Spinal cord (tissue), 10 donors: ENCODE measurements at places on chromosomes 6 and 20. TPM values are rescaled to one million over a fixed set of nuclear protein-coding genes. Genes with fewer than 3 reads are reported as not detected.

GRCh38 chr20:61407561-61407960 is 155.5 kb downstream of the CDH4 start:
- DNase-seq: no peak
- peaks cover 2% of the 10 kb centered on the region for H3K36me3 ChIP-seq
- H3K4me3 ChIP-seq: no peak overlapping the region
- H3K27ac ChIP-seq: no peak overlapping the region
- H3K4me1 ChIP-seq: no peaks in the 10 kb centered on the region

DNA sequence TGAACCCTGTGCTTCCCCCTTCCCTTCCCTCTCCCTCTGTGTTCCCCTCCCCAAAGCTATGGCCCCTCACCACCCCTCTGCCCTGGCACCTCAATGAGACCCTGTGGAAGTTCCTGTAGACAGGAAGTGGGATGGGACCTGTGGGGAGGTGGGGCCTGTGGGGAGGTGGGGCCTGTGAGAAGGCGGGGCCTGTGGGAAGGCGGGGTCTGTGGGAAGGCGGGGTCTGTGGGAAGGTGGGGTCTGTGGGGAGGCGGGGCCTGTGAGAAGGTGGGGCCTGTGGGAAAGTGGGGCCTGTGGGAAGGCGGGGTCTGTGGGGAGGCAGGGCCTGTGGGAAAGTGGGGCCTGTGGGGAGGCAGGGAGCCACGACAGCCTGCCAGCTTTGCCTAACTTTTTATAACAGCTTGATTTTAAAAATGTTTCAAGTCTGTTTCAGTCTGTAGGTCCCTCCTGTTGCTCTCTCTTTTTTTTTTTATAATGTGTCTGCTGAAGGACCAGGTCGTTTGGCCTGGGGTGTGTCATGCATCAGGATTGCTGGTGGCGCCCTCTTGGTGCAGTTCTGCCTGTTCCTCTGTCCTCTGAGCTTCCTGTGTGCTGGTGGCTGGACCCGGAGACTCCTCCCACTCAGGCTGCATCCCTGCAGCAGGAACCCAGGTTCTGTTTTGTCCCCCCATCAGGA is 70.5 kb upstream of the SLCO4A1 start:
- H3K27ac ChIP-seq: no peak overlapping the region
- H3K36me3 ChIP-seq: no peaks in the 10 kb centered on the region
- H3K4me1 ChIP-seq: peaks cover 12% of the 10 kb centered on the region
- DNase-seq: no peak
- H3K27me3 ChIP-seq: peaks cover 4% of the 10 kb centered on the region
- no peak overlapping the region for H3K4me3 ChIP-seq

- no peaks in the 10 kb centered on the region for H3K27me3 ChIP-seq
- no peak for DNase-seq
- no peaks in the 10 kb centered on the region for H3K36me3 ChIP-seq
- H3K4me3 ChIP-seq: no peak overlapping the region
These were observed 179.0 kb downstream of the BCAS1 start for GRCh38 chr20:53891306-53891894.

- H3K27me3 ChIP-seq: peaks cover 5% of the 10 kb centered on the region
- no peak overlapping the region for H3K4me3 ChIP-seq
- peaks cover 90% of the 10 kb centered on the region for H3K4me1 ChIP-seq
- H3K27ac ChIP-seq: peak overlapping the region; percentile 40
These were observed 2.9 kb downstream of the LAMA5 start for GRCh38 chr20:62363920-62364851.

DNA sequence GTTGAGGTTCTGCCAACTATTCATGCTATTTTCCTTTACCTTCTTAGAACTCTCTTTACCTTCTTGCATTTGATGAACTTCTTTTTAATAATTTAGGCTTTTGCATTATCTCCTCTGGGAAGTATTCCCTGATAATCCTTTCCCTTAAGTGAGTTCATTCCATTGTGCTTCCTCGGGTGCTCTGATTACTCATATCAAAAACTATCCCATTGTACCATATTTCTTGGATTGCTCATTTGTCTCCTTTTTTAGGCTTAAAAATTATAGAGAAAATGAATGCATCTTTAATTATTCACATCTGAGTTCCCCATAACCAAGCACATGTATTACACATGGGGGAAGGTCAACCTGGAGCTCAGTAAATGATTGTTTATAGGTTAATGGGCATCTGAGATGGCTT is 2.5 kb downstream of the CALHM4 start:
- H3K4me1 ChIP-seq: no peaks in the 10 kb centered on the region
- no peak overlapping the region for H3K4me3 ChIP-seq
- H3K27ac ChIP-seq: no peak overlapping the region
- H3K36me3 ChIP-seq: no peaks in the 10 kb centered on the region
- DNase-seq: no peak
- H3K27me3 ChIP-seq: no peaks in the 10 kb centered on the region

- DNase-seq: no peak
- H3K36me3 ChIP-seq: no peaks in the 10 kb centered on the region
- no peak overlapping the region for H3K4me3 ChIP-seq
- no peaks in the 10 kb centered on the region for H3K27me3 ChIP-seq
- no peak overlapping the region for H3K27ac ChIP-seq
These were observed 126.0 kb upstream of the KCNG1 start for GRCh38 chr20:51148941-51149340.

DNA sequence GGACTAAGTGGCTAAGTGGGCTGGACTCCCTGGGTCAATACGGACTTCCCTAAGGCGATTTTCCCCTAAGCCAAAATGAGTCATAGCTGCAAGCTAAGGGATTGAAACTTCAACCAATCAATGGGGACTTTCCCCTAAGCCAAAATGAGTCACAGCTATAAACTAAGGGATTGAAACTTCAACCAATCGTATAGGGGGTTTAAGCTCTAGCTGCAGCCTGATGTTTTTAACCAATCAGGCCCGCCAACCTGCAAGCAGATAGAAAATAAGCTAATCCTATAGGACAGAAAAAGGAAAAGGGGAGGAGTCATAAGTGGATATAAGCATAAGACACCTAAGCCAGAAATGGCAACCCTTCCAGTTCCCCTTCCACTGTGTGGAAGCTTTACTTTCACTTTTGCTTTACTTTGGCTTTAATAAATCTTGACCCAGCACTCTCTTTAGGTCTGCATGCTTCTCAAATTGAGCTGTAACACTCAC is 655.0 kb upstream of the HS3ST5 start:
- H3K27me3 ChIP-seq: no peaks in the 10 kb centered on the region
- DNase-seq: no peak
- H3K27ac ChIP-seq: no peak overlapping the region

DNA sequence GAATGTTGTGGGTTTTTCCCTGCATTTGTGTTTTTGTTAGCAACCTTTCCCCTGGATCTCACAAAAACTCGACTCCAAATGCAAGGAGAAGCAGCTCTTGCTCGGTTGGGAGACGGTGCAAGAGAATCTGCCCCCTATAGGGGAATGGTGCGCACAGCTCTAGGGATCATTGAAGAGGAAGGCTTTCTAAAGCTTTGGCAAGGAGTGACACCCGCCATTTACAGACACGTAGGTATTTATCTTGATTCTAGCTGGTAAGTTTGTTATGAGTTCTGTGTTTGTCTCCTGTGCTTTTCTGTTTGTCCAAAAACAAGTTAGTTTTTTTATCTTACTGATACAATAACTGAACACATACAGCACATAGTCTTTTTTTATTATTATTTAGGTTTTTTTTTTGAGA is 3.0 kb downstream of the SLC25A27 start:
- no peaks in the 10 kb centered on the region for H3K4me1 ChIP-seq

DNA sequence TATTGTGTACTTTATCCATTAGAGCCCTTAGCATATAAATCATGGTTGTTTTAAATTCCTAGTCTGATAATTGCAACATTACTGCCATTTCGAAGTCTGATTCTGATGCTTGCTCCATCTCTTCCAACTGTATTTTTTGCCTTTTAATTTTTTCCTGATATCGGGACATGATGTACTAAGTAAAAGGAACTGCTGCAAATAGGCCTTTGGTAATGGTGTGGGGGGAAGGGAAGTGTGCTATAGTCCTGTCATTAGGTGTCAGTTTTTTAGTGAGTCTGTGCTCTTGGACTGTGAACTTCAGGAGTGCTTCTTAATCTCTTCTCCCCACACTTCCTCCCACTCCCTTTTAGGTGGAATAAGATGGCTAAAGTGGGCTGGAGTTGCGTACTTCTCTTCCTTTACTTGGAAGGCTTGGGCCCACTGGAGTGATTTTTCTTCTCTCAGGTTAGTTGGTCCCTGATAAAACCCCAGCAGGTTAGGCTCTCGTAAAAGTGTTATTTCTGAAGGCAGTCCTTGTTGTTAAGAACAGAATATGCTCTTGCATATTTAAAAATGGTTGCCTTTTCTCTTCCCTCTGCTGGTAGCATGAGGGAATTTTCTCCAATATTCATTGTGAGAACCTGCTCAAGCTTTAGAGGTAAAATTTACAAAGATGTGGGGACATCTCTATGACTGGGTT is 18.1 kb downstream of the STXBP5 start:
- no peaks in the 10 kb centered on the region for H3K27me3 ChIP-seq
- DNase-seq: peak; percentile 65
- no peak overlapping the region for H3K27ac ChIP-seq
- peaks cover 5% of the 10 kb centered on the region for H3K36me3 ChIP-seq
- H3K4me1 ChIP-seq: no peaks in the 10 kb centered on the region
- no peak overlapping the region for H3K4me3 ChIP-seq

DNA sequence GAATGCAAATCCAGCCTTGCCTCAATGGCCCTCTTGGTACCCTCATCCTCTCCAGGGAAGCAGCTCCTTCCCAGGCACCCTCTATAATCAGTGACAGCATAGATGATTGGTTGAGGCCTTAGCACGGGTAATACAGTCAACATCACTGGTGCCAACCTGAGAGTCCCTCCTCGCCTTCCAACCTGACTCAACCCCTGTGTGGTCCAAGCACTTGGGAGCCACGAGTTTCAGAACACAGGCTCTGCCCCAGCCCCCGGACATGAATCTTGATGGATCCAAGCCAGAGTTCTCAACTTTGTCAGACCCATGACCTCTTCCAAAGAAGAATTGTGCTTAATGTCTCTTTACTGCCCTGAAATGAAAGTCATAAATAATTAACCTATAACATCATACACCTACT is 213.9 kb downstream of the PREX1 start:
- peaks cover 3% of the 10 kb centered on the region for H3K27me3 ChIP-seq
- H3K4me1 ChIP-seq: peaks cover 5% of the 10 kb centered on the region
- H3K4me3 ChIP-seq: no peak overlapping the region

- no peak for DNase-seq
- H3K27ac ChIP-seq: no peak overlapping the region
- no peaks in the 10 kb centered on the region for H3K27me3 ChIP-seq
- H3K4me1 ChIP-seq: no peaks in the 10 kb centered on the region
These were observed 27.8 kb upstream of the TTPAL start for GRCh38 chr20:44447827-44448419.

DNA sequence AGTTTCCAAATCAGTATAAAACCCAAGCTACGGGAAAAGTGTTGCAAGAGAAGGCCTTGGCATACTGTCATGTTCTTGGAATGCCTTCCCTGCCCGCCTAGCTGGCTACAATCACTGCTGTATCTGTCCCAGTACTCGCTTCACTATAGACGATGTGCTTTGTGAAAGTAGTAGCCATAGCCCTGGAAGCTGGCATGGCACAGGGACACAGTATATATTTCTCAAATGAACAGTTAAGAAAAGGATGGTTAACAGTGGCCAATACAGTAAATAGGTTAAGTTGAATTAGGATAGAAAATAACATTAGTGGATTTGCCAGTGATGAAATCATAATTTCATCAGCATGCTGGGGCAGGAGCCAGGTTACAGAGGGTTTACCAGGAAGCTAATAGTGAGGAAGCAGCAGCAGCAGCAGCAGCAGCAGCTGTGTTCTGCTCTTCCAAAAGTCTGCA is 499.3 kb downstream of the CDKAL1 start:
- H3K27me3 ChIP-seq: no peaks in the 10 kb centered on the region
- DNase-seq: no peak
- H3K4me3 ChIP-seq: no peak overlapping the region
- H3K4me1 ChIP-seq: no peaks in the 10 kb centered on the region
- no peaks in the 10 kb centered on the region for H3K36me3 ChIP-seq

DNA sequence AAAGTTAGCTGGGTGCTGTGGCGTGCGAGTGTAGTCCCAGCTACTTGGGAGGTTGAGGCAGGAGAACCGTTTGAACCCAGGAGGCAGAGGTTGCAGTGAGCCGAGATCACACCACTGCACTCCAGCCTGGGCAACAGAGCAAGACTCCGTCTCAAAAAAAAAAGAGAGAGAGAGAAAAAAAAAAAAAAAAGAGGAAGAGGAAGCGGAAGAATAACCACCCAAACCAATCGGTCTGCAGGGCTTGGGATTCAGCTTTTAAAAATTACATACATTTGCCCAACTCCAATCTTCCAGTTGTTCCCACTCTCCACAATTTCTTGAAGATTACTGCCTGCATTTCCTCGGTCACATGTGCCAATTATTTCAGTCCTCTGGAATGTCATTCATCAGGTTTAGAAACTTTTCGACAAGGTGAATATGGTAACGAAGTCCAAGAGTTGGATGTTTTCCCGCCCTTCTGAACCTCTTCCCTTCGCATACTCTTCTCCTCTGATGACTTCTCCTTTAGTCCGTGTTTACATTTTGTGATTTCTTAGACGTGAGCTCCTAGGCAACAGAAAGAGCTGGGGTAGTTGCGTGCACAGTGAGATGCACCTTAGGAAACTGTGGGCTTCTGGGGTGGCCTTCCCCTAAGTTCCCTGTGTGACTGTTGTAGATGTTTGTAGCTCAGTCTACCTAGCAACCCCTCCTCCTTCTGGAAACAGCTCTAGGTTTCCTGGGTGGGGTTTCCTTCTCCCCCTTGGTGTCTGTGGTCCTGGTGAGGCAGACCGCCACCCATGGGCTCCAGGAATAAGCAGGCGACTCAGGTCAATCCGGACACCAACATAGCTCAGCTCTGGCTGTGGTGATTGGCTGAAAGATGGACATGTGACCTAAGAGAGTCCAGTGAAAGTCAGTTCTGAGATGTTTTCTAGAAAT is 63.0 kb upstream of the NCOA3 start:
- H3K4me3 ChIP-seq: no peak overlapping the region
- no peaks in the 10 kb centered on the region for H3K4me1 ChIP-seq
- H3K27me3 ChIP-seq: no peaks in the 10 kb centered on the region

GRCh38 chr6:99838607-99839006 is 155.4 kb downstream of the MCHR2 start:
- H3K27ac ChIP-seq: no peak overlapping the region
- H3K27me3 ChIP-seq: no peaks in the 10 kb centered on the region
- H3K36me3 ChIP-seq: no peaks in the 10 kb centered on the region
- DNase-seq: no peak

DNA sequence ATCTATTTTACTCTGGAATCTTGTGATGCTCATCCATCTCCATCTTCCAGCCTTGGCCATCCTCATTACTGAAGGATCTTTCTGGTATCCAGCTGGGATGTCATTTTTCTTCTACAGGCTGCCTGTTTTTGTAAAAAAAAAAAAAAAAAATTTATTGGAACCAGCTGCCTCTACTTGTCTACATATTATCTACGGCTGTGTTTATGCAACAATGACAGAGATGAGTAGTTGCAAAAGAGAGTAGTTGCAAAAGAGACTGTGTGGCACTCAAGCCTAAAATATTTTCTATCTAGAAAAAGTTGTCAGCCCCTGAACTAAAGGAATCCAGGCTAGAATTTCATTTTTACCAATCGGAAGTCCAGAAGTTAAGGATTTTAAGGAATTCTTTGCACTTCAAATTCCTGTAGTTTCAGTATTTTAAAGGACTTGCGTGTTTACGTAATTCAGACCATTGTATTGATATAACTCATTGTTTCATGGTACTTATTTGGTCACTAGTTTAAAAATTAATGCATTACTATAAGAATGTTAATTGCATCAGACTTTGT is 38.6 kb upstream of the PLCG1 start:
- H3K27ac ChIP-seq: no peak overlapping the region
- no peak for DNase-seq
- H3K36me3 ChIP-seq: peaks cover 13% of the 10 kb centered on the region
- no peaks in the 10 kb centered on the region for H3K27me3 ChIP-seq
- H3K4me3 ChIP-seq: no peak overlapping the region
- no peaks in the 10 kb centered on the region for H3K4me1 ChIP-seq

CTCFL gene
- total RNA-seq: 0.20 TPM

CLVS2 gene
- total RNA-seq: 30.1 TPM

HMGCLL1 gene
- 49.8 TPM for total RNA-seq

GSTA3 gene
- 4.4 TPM for total RNA-seq

OPN5 gene
- total RNA-seq: not detected

CTSZ gene
- 59.6 TPM for total RNA-seq

BHLHE23 gene
- not detected for total RNA-seq
